ENCODE measurements at places on chromosomes 6 and 20.

DNA sequence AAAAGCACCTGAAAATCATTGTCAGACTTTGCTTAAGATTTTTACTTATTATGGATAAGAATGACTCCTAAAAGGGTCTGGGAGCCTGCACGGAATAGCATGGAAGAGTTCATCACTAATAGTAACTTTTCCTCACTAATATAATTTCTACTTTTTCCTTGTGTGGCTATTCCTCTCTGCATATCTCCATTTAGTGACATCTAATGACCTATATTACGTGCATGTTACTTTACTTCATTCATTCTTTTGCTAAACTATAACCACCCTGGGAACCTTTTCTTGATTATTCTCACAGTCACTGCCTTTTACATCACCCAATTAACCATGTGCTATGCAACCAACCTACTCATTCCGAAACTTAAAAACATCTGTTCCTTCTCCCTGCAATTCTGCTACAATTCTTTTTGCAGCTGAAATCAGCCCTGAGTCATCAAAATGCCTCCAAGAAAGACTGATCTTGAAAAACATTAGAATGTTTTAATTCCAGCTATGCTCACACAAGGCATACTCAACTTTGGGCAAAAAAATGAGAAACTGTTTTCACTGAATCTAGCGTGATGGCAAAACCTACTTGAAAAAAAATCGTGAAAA is 313.3 kb downstream of the RNGTT start:
- no peak for DNase-seq

DNA sequence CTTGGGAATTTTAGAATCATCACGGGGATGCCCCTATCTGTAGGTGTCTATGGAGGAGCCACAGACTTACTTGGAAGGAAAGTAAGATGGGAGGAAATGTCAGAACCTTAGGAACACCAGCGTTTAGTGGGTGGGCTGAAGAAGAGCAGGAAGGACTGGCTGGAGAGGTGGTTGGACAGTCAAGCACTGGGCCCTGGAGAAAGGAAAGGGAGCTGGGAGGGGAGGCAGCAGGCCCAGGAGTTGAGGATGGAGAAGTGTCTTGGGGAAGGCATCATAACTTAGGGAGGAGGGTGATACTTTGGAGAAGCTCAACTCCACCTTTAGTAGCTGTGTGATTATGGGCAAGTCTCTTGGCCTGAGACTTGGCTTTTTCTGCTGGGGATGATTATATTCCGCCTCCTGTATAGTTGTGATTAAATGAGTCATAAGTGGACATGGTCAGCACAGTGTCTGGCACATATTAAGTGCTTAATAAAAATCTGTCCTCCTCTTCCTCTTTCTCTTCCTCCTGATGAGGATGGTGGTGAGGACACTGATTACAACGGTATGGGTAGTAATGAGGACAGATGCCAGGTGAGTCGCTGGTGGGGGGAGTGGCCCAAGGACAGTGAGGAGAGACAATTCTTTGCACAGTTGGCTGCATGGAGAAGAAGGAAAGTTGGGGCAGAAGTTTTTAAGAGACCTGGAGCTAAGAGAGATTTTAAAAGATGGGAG is 125.7 kb downstream of the TOX2 start:
- DNase-seq: no peak

DNA sequence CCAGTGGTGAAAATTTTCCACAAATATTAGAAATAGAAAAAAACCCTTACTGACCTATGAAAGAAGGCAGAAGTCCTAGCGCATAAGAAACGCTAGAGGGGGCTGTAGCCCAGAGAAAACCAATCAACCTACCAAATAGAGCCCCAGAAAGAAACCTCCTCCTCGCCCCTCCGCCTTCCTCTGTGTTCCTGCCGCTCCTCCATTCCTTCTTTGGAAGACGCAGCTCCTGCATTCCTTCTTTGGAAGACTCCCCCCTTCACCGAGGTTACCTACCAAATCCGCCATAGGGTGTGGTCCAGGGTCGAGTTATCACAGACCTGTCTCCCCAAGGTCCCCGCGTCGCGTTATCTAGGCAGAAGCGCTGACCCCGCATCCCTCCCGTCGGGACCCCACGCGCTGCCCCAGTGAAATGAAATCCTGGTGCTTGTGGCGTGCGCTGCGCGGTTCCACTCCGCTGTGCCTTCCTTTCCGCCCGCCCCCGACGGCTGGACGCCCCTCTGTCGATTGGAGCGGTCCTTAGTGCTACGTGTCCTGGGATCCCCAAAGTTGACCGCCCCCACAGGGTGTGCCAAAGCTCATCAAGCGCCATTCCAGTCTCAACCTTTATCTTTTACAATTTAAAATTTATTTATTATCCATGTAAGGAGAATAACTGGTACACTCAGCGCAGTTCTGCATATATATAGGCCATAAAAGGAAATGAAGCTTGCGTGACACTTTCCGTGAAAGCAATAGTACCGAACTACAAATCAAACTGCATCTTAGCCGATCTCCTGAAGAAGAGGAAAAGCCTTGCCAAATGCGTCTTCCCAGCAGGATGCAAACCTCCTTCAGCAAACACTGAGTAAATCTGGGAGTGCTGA is 13.0 kb downstream of the RPP21 start:
- DNase-seq: peak; percentile 25

- DNase-seq: no peak
Measured at GRCh38 chr20:1802385-1803060, 92.7 kb upstream of the SIRPA start.

DNA sequence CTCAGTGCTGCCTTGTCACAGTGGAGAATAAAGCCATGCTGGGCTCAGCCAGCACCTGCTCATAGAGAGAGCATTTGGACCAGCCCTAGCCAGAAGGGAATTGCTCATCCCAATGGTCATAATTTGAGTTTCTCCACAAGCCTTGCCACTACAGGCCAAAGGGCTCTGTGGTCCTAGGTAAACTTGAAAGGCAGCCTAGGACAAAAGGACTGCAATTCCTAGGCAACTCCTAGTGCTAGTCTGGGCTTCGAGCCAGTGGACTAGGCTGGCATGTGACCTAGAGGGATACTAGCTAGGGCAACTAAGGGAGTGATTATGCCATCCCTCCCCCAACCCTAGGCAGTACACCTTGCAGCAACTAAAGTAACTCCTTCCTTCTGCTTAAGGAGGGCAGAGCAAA is 516.2 kb downstream of the BCKDHB start:
- no peak for DNase-seq

DNA sequence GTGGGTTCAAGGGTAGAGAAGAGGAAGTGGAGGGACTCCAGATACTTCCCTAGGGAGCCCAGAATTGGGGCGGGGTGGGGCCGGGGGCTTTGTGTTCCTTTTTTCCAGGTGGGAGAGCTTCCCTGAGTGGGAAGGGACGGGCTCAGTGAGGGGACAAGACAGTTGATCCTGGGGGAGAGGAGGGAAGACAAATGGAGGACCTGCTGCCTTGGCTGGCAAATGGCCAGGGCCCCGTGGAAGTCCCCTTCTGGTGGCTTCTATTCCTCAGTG is 2.6 kb downstream of the CTSZ start:
- no peak for DNase-seq

GRCh38 chr6:30819297-30819917 is 64.9 kb upstream of the DDR1 start:
- DNase-seq: no peak

GRCh38 chr20:5947276-5947675 is 3.1 kb downstream of the TRMT6 start:
- DNase-seq: no peak

DNA sequence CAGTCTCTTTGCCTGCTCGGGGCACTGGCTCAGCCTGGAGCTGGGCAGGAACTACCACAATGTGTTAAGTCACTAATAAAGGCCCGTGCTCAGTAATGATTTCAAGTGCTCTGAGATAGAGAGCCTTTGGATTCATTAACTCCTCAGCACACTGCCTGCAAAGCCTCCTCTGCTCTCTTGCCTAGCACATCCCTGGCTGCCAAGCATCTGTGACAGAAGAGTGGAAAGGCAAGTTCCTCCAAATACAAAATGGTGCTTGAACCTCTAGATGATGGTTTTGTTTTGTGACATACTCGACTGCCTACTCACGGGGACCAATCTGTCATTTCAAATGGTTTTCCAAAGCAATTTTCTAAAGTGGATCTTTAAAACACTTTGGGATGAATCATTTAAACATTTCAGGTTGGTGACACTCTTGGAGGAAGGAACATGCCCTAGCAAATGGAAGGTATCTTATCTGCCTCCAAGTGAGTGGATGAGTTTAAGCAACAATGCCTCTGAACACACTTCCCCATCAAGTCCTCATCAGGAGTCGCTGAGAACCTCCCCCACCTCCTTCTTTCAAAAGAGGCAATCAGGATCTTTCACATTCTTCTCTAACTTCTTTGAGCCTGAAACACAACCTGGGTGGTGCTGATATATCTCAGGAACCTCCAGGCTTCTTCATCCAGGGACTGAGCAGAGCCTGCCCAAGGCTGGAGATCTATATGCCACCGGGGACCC is 35.8 kb downstream of the METTL24 start:
- no peak for DNase-seq

GRCh38 chr20:35586751-35587425 is 28.7 kb upstream of the SPAG4 start:
- DNase-seq: no peak

DNA sequence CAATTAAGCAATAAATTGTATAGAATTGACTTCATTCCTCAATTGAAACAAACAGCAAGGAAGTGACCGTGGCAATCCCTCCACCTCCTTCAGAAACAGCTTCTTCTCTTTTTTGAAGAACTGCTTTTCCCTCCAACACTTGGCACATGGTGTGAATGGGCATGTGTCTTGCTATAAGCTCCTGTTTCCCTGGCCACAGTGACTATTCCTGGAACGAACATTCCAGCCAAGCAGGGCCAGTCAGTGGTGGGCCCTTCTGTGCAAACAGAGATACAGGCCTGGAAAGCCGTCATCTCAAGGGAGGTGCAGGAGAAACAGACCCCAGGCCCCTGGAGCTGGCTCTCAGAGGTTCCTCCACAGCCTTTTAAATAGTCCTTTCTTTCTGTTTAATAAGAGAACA is 6.9 kb downstream of the TXNDC5 start:
- no peak for DNase-seq

GRCh38 chr20:61346996-61347395 is 94.9 kb downstream of the CDH4 start:
- DNase-seq: no peak

- DNase-seq: no peak
Measured at GRCh38 chr6:157225575-157225995, 97.7 kb downstream of the TMEM242 start.

DNA sequence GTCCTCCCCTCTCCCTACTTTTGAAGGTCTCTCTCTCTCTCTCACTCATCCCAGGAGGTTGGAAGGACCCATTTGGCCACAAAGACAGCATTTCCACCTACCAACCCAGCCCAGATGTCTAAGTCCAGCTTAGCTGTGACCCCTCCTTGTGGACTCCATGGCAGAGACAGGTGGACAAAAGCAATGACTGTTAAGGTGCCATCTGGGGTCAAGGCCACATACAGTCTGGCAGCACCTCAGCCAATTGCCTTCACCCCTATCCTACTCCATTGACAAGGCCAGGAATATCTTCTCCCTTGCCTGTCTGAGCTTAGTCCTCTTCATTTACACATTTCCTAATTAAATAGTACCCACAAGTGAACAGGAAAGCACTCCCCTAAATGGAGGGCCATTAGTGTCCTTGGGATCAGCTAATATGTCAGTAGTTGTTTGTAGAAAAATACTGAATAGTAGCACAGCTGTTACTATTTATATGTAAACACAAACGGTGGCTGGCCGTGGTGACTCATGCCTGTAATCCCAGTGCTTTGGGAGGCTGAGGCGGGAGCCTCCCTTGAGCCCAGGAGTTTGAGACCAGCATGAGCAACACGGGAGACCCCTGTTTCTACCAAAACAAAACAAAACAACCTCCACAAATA is 28.8 kb downstream of the GCM1 start:
- no peak for DNase-seq

DNA sequence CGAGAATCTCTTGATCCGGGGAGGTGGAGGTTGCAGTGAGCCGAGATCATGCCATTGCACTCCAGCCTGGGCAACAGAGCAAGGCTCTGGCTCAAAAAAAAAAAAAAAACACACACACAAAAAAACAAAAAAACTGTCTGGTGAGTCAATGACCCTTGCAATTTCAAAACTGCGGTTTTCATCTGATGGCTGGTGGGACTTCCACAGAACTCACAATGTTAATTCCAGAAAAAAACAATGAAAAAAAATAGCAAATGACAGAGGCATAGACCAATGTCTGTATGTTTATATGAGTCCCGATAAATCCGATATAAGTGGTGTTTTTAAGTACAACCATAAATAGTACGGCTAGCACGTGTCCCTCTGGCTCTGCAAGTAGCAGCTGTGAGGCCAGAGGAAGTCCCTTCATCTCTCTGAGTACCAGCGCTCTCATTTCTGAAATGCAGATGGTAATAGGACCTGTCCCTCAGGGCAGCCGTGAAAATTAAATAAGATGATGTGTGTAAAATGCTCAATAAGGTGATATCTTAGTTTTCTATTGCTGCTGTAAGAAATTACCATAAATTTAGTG is 21.9 kb upstream of the PTPN1 start:
- no peak for DNase-seq

DNA sequence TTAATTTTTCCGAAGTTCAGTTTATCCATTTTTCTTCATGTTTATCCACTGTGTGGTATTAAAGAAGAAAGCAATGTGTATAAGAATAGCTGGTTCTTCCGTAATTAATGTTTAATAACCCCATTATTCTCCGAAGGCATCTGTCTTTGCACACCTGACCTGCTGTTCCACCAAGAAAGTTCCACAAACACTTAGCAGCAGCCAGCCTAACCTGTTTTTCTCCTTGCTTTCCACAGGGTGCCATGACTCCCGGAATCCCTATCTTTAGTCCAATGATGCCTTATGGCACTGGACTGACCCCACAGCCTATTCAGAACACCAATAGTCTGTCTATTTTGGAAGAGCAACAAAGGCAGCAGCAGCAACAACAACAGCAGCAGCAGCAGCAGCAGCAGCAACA is 7.4 kb downstream of the TBP start:
- DNase-seq: no peak

DNA sequence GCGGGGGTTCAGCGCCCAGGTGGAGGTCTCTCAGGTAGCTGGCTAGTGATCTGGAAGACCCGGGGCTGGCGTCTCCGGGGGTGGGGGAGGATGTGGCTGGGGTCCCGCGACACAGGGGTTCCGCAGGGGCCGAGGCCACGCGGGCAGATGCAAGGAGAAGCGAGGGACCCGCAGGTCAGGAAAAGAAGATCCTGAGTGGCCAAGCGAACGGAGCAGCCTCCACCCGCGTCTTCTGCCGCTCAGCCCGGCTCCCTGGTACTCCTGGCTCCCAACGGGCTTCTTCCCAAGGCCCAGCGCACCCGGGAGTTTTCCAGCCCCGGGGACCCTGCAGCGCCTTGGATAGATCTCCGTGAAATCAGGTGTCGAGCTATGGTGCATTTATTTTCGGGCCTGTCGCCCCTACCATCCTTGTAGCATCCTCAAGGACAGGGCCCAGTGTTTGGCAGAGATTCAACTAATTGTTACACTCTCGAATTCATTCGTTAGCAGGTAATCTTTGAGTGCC is 682 bp upstream of the CHD6 start:
- no peak for DNase-seq

DNA sequence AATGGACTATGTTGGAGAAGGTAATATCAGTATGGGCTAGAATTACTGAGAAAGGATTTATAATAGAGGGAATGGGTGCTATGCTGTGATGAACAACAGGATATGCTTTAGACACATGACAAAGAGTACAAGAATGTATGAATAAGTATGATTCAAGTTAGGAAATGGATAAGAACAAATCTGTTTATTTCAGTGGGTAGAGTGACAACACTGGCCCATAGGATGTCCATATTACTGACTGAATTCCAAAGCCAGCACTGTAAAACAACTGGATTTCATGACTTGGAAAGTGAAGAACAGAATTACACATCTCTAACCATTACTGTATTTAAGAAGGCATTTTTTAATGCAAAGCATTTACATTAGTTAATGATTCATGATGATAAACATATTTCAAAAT is 35.9 kb downstream of the EPM2A start:
- no peak for DNase-seq

Data from activated effector memory CD4-positive, alpha-beta T cell treated with Interleukin-2 at 50 U/mL for 16 hours (primary cell).